Right renal cortex interstitium (tissue), 3 donors: ENCODE measurements at places on chromosomes 3 and 15. TPM values are rescaled to one million over a fixed set of nuclear protein-coding genes. Genes with fewer than 3 reads are reported as not detected.

The LMOD3 gene
- polyA plus RNA-seq: 0.04 TPM

The FOXB1 gene
- not detected for polyA plus RNA-seq

The PRR20G gene
- not detected for polyA plus RNA-seq

The PLA2G4B gene
- polyA plus RNA-seq: 7.9 TPM

The CYP11A1 gene
- 0.90 TPM for polyA plus RNA-seq

The BCL2A1 gene
- polyA plus RNA-seq: 0.18 TPM

The ARPIN gene
- 28.1 TPM for polyA plus RNA-seq

The GOLGA8H gene
- 0.74 TPM for polyA plus RNA-seq

The RTP3 gene
- not detected for polyA plus RNA-seq

The CD80 gene
- polyA plus RNA-seq: 0.12 TPM

The GOLGA8N gene
- 14.1 TPM for polyA plus RNA-seq

The KNG1 gene
- polyA plus RNA-seq: 168 TPM

The ASB14 gene
- polyA plus RNA-seq: 0.74 TPM

The ZDHHC19 gene
- polyA plus RNA-seq: not detected
